Tongue (tissue), 3 donors: ENCODE measurements at places on chromosomes 2 and 18. TPM values are rescaled to one million over a fixed set of nuclear protein-coding genes. Genes with fewer than 3 reads are reported as not detected.

HADHB gene
- total RNA-seq: 196 TPM

DNA sequence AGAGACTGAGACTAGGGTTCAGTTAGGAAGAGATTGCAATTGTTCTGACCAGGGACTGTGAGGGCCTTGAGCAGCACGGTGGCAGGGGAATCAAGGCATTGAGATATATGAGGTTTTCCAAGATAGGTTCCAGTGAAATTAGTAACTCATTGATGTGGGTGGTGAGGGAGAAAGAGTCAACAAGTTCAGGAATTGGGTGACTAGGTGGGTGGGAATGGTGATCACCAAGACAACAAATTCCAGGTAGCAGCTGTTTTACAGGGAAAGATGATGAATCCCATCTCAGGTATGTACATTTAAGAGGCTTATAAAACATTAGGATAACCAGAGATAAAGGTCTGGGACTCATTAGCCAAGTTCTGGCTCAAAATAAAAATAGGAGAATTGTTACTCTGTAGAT, 251.5 kb upstream of the MGAT5 start:
- DNase-seq: no peak

NPHP1 gene
- total RNA-seq: 7.5 TPM

- DNase-seq: no peak
Measured at GRCh38 chr2:129236601-129237000, 742.9 kb upstream of the RAB6C start.

DNA sequence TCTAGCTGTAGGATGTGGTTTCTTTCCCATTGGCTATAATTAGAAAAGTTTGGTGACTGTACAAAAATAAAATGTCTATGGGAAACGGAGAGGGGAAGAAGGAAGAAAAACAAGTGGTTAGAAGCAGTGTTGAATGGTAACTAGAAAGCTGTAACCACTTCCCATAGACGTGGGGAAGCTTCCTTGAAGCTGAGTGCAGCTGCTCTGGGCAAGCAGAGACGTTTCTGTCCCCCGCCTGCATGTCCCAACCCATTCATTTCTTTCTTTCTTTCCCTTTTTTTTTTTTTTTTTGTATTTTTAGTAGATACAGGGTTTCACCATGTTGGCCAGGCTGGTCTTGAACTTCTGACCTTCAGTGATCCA, 367.8 kb upstream of the HS6ST1 start:
- DNase-seq: peak; percentile 18

BCS1L gene
- 26.2 TPM for total RNA-seq

GRCh38 chr18:31669541-31669940, 14.8 kb downstream of the B4GALT6 start:
- DNase-seq: no peak

ADGRF3 gene
- not detected for total RNA-seq
